ENCODE measurements at places on chromosomes 7 and 10.

GRCh38 chr10:53765311-53765710 is 992.7 kb upstream of the MBL2 start:
- no peak for DNase-seq

- no peak for DNase-seq
These were observed 20.1 kb downstream of the CNPY1 start for GRCh38 chr7:155526225-155526624.

- DNase-seq, result no peak
These were observed 100.6 kb downstream of the EEPD1 start for GRCh38 chr7:36253699-36254098.

GRCh38 chr10:59805014-59805413 is 51.8 kb upstream of the MRLN start:
- DNase-seq, result no peak

- DNase-seq, result no peak
These were observed 230.1 kb upstream of the PRPS1L1 start for GRCh38 chr7:18257711-18258110.

DNA sequence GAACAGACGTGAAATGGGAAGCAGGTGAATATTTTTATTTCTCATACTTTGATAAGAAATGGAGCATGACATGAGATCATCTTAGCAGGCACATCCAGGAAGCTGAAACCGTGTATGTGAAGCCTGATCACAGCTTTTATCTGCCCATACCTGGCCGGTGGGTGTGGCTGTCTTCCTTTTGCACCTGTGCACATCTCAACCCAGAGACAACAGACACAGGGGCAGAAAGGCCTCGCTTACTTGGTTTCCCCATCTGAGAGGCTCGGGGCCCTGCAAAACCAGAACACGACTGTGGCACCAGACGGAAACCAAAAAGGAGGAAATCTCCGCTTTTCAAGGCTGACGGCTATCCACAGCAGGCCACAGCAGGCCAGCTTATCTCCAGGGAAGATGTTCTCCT is 116.4 kb downstream of the TCERG1L start:
- no peak for DNase-seq

- DNase-seq, result no peak
These were observed 91.1 kb downstream of the CALN1 start for GRCh38 chr7:72321081-72321480.

GRCh38 chr7:47024991-47025390 is 556.9 kb downstream of the TNS3 start:
- DNase-seq, result no peak

- no peak for DNase-seq
These were observed 50.3 kb upstream of the PIP4K2A start for GRCh38 chr10:22764639-22765038.

DNA sequence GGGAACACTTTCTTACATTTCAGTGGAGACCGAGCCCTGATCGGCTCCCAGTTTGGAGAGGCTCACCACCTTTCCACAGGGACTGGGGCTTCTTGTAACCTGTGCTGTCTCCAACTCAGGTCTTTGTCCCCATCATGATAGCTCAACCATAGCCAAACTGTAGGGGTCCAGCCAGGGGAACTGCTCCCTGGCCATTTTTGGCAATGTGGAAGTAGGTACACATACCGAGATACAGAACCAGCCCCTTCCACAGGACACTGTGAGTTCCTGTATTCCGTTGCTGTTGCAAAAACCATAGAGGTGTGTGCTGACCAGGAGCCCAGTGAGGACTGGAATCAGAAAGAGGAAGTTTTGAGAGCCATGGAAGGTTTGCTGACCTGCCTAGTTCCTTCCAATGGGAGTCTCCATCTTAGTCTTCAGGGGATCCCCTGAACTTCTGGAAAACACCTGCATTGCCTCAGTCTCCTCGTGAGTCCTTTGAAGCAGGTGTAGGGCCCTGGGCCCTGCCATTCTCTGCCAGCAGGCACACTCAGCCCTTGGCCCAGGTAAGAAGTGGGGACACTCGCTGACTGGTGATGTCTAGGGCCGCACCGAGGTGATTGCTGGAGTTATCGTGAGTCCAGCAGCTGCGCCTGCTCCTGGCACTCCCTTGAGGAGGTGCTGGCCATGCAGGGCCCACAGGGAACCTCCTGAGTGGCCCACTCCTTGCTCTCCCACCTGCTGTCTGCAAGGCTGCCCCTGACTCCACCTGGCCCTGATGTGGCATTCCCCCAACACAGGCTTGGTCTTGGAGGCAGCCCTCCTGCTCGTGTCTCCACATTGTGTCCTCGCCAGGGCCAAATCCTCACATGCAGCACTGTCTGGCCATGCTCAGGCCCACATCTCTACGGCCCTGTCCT is 11.2 kb downstream of the WDFY4 start:
- DNase-seq, result no peak

DNA sequence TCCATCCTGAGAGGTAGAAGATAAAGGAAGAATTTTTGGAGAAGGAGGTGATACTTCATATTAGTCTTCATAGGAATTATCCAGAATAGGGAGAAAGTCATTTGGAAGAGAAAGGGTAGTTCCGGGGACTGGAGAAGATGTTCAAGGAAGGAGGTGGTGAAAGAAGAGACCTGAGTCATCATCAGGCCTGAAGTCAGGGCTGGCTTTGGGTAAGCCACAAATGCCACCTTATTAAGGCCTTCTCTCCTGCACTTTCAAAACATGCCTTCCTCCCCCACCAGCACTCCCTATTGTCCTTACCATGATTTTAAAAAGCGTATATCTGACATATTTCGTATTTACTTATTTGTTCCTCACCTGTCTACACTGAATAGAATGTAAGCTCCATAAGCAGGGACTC is 112.2 kb upstream of the LRGUK start:
- DNase-seq, result no peak

DNA sequence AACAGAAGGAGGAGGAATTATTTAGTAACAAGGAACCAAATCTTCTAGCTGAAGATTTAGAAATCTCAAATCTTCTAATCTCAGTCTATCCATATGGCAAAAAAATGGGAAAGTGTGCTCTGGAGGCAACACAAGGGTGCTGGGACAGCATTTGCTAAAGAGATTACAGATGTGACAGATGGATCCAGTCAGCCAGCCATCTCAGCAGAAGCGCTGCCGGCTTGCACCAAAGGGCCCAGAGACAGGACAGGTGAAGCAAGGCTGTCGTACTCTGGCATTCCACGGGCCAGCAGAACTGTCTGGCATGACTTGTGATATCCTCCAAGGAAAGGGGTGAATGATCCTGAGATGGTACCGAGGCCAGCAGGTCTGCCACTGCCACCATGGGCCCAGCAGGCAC is 45.7 kb upstream of the GJD4 start:
- no peak for DNase-seq

- DNase-seq, result no peak
These were observed 2.2 kb downstream of the TMEM120A start for GRCh38 chr7:75992083-75992755.

- no peak for DNase-seq
These were observed 157.5 kb downstream of the TAX1BP1 start for GRCh38 chr7:27897441-27897847.

GRCh38 chr7:1940402-1940786 is 270.3 kb downstream of the ELFN1 start:
- peak; percentile 95 for DNase-seq

- DNase-seq, result peak; percentile 21
These were observed 25.7 kb downstream of the SUV39H2 start for GRCh38 chr10:14904316-14904732.

GRCh38 chr7:111090846-111091245 is at the start of gene LRRN3:
Gene LRRN3 (plus strand): TSS chr7:111091127. CDS start chr7:111122773, 31,646 bp downstream.
- DNase-seq, result no peak

DNA sequence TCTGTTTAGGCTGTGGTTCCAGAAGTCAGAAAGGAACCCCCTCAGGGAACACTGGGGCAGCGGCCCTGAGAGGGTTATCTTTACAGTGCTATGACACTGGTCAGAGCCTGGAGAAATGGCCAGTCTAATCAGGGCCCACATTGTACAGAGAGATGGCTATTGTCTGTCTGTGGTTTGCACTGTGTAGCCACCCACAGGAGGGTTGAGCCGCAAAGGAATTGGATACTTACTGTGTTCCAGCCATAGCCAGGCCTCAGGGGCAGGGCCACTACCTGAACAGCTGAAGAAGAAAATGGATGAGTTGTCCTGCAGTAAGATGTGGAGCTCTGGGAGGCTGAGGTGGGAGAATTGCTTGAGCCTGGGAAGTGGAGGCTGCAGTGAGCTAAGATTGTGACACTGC is 47.5 kb upstream of the PODXL start:
- DNase-seq, result no peak

DNA sequence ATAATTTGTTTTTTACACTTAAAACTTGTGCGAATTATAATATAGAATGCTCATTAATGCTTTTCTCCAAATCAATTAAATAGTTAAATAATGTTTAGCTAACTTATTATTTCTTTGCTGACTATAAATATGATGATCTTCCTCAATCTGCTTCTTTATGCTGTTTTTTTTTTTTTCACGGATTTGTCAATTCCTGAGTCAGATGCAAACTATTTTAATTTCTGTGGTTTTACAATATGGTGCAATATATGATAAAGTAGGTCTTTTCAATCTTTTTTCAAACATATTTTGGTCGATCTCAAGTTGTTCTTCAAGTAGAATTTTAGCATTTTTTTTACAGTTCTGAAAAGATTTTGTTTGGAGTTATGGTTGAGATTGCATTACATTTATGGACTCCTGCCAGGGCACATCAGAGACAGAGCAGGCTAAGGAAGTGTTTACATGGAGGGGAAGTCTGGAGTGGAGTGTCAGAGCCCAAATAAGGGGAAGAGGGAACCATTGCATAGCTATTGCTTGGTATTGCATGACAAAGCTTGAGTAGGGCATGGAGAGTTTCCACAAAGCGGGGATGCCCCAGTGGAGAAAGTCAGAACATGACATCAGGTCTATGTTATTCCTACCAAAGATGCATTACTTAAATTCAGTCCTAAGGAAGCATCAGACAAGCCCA is 204.4 kb downstream of the OTUD1 start:
- no peak for DNase-seq

- DNase-seq, result no peak
These were observed 8.8 kb downstream of the LIMK1 start for GRCh38 chr7:74092321-74092963.

GRCh38 chr10:74382663-74383062 is 231.6 kb downstream of the ADK start:
- no peak for DNase-seq

GRCh38 chr10:50624866-50625501 is 1.2 kb upstream of the SGMS1 start:
- DNase-seq, result peak; percentile 82

DNA sequence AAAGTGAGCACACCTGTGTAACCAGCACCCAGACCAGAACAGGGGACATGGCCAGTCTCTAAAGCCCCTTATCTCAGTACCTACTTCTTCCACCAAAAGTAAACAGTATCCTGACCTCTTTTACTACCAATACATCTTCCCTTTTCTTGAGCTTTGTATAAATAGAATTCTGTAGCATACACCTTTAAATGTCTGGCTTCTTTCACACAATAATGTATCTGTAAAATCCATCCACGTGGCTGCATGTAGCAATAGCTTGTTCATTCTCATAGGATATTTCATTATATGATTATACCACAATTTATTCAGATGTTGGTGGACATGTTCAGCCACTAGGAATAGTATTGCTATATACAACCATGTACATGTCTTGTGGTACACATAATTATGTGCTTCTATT is 40.6 kb downstream of the BTBD16 start:
- no peak for DNase-seq

DNA sequence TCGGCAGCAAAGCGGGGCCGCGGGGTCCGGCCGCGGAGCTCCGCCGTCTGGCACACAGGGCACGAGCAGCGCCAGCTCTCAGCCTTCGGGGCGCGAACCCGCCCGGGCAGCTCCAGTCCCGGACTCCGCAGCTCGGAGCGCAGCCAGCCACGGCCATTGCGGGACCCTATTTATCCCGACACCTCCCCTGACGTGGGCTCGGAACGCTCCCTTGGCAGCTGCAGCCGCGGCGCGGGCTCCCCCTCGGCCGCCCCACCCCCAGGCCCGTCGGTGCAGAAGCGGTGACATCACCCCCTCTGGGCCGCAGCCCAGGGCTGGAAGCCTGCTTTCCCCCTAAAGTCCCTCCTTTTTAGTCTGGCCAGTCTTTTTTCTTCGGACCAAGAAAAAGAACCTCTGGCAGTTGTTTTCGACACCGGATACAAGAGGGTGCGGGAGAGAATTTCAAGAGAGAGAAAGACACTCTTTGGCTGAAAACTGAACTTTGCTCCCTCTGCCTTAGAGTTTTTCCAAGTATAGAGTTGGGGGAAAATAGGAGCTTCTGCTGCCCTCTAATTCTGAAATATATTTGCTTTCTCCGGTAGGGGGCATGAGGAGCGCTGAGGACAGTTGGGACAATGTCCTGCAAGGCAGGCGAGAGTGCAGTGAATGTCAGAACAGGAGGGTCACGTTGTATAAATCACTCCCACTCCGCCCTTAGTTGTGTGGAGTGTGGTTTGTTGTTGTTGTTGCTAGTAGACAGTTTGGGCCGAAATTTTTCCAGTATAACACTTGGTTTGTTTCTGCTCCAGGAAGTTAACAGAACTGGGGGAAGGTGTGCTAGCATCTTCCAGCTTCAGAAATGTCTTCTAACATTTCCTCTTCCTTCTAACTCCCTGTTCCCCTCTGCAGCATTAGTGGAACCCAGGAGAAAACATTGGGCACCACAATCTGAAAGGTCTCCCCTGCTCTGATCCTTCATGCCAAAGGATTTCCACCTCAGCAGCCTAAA is at the start of gene SFRP4:
SFRP4 (minus strand) TSS at position 145 of the 988 bp plus-strand sequence. CDS start 280 bp downstream, outside the sequence.
- peak; percentile 14 for DNase-seq

- no peak for DNase-seq
These were observed 35.8 kb upstream of the DNMBP start for GRCh38 chr10:100045592-100045991.
